SJCRH30 (cell line): ENCODE measurements at places on chromosomes 3 and 15. TPM values are rescaled to one million over a fixed set of nuclear protein-coding genes. Genes with fewer than 3 reads are reported as not detected.

- H3K4me3 ChIP-seq: peak overlapping the region; percentile 59
- peak overlapping the region; percentile 15; the same call in 1 of the 2 replicates for H3K27ac ChIP-seq
- peaks cover 14% of the 10 kb centered on the region for H3K4me1 ChIP-seq
Observed at GRCh38 chr15:80072285-80072994, 13.0 kb downstream of the ZFAND6 start.

- no peak overlapping the region for H3K27ac ChIP-seq
- no peaks in the 10 kb centered on the region for H3K27me3 ChIP-seq
- DNase-seq: no peak
- H3K36me3 ChIP-seq: no peaks in the 10 kb centered on the region
- no peaks in the 10 kb centered on the region for H3K4me1 ChIP-seq
Observed at GRCh38 chr3:63613561-63613960, 38.9 kb upstream of the SNTN start.

GRCh38 chr3:196641333-196642054 is 2.0 kb downstream of the NRROS start:
- H3K36me3 ChIP-seq: no peaks in the 10 kb centered on the region
- H3K4me1 ChIP-seq: no peaks in the 10 kb centered on the region
- H3K4me3 ChIP-seq: no peak overlapping the region
- no peak overlapping the region for H3K27ac ChIP-seq
- peaks cover 16% of the 10 kb centered on the region; the same call in 1 of the 2 replicates for H3K27me3 ChIP-seq

- DNase-seq: peak; percentile 56
- no peaks in the 10 kb centered on the region for H3K27me3 ChIP-seq
Observed at GRCh38 chr15:73927003-73927475, 777 bp downstream of the LOXL1 start.

- DNase-seq: no peak
- no peaks in the 10 kb centered on the region for H3K27me3 ChIP-seq
- no peak overlapping the region for H3K4me3 ChIP-seq
- peaks cover 7% of the 10 kb centered on the region for H3K4me1 ChIP-seq
Observed at GRCh38 chr3:100775226-100775625, 65.9 kb downstream of the TFG start.

DNA sequence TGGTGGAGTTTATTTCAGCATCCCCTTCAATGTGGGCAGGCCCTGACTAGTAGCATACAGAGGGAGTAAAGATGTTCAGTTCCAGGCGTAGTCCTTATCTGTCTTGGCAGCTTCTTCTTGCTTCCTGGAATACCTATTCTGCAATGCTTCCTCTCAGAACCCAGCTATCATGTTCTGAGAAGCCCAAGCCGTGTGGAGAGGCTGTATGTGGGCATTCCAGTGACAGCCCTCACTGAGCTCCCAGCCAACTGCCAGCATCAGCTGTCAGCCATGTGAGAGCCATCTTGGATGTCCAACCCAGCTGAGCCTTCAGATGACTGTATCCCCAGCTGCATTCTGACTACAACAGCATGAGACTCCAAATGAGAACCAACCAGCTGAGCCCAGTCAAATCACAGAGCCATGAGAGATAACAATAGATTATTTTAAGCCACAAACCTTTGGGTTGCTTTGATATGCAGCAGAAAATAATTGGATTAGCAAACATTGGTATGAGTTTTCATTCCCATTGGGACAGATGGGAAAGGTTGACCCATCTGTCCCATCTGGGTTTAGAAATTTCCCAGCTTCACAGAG is 8.4 kb upstream of the CMTM7 start:
- H3K4me1 ChIP-seq: no peaks in the 10 kb centered on the region
- DNase-seq: no peak

DNA sequence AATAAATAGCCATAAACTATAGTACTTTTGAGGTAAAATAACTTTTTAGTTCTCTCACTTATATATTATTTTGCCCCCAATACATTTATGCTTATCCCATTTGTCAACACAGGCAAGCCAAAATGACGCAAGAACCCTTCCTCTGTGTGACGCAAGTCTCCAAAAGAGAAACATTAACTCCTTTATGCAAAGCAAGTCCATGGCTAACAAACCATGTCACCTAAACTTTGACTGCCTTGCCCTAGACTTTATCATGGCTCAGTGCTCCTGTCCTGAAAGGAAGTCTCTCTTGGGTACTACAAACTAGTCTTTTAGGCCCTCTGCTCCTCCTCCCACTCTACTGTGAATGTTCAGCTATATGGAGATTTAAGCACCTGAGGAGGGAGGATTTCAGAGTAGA is 230.5 kb downstream of the UNC13C start:
- no peak overlapping the region for H3K27ac ChIP-seq
- H3K4me3 ChIP-seq: no peak overlapping the region
- H3K27me3 ChIP-seq: no peaks in the 10 kb centered on the region
- no peak for DNase-seq

DNA sequence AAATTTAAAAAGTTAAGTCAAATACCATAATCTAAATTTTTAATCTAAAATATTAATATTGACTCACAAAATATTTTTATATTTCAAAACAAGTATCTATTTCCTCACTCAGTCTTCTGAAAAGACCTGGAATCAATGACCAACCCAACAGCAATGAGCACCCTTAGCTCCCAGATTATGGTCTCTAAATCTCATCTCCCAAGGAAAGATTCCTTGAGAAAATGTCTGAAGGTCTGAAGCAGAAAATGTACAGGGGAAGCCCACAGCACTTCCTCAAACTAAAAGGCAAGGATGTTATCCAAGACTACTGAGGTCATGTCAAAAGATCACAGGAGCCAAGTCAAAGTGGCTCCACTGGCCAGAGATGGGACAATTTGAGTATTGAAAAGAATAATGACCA is 51.0 kb upstream of the SLCO2A1 start:
- no peaks in the 10 kb centered on the region for H3K4me1 ChIP-seq
- H3K27ac ChIP-seq: no peak overlapping the region
- no peak overlapping the region for H3K4me3 ChIP-seq
- H3K27me3 ChIP-seq: no peaks in the 10 kb centered on the region
- H3K36me3 ChIP-seq: no peaks in the 10 kb centered on the region

DNA sequence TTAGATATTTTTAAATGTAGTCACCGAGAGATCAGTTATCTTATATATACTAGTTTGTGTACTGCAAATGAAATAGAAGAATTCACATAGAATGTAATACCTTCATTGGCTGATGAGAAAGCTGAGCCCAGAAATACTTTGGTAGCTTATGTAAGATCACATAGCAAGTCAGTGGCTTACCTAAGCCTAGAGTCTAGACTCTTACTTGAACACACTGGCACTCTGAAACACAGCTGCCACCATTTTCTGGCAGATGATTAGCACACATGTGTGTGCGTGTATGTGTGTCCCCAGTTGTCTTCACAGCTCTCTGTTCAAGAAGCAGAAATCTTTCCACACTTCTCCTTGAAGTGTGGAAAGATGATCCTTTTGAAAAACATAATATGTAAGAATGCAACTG is 124.3 kb downstream of the NEO1 start:
- no peak overlapping the region for H3K27ac ChIP-seq
- no peak overlapping the region for H3K4me3 ChIP-seq
- H3K4me1 ChIP-seq: no peaks in the 10 kb centered on the region
- DNase-seq: no peak
- no peaks in the 10 kb centered on the region; the same call in 1 of the 2 replicates for H3K36me3 ChIP-seq

- no peaks in the 10 kb centered on the region for H3K36me3 ChIP-seq
- no peaks in the 10 kb centered on the region; the same call in 1 of the 2 replicates for H3K4me1 ChIP-seq
- no peak overlapping the region for H3K27ac ChIP-seq
- DNase-seq: no peak
Observed at GRCh38 chr15:96070636-96071035, 259.9 kb upstream of the NR2F2 start.

GRCh38 chr3:127286571-127287140 is 1.2 kb downstream of the PRR20G start:
- no peaks in the 10 kb centered on the region for H3K27me3 ChIP-seq
- H3K4me1 ChIP-seq: no peaks in the 10 kb centered on the region
- H3K27ac ChIP-seq: no peak overlapping the region
- H3K4me3 ChIP-seq: peak overlapping the region; percentile 24; the same call in 1 of the 2 replicates

DNA sequence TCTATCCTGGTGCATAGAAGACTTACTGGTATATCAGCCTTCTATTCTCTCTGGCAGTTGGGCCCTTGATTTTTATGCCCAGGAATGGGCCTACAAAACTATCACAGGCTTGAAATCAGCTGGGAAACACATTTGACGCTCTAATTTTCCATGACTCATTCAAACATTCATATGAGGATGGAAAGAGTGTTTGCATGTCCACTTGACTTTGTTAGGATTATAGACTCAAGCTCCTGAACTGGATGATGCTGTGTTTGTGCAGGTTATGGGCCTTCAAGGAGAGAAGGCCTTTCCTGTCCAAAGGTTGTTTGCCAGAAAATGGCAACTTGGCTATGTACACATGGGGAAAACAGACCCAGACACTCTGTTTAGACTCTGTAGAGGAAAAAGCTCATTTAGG is 219.9 kb downstream of the GAP43 start:
- DNase-seq: no peak
- no peaks in the 10 kb centered on the region for H3K4me1 ChIP-seq
- no peak overlapping the region for H3K27ac ChIP-seq
- H3K4me3 ChIP-seq: no peak overlapping the region

- H3K27ac ChIP-seq: no peak overlapping the region
- no peak overlapping the region for H3K4me3 ChIP-seq
- DNase-seq: no peak
- peaks cover 5% of the 10 kb centered on the region; the same call in 1 of the 2 replicates for H3K36me3 ChIP-seq
- no peaks in the 10 kb centered on the region for H3K4me1 ChIP-seq
Observed at GRCh38 chr15:89648106-89649012, 6.9 kb downstream of the KIF7 start.

GRCh38 chr15:55894399-55894965 is 98.9 kb downstream of the NEDD4 start:
- no peak for DNase-seq
- H3K4me1 ChIP-seq: no peaks in the 10 kb centered on the region; the same call in 1 of the 2 replicates
- H3K27me3 ChIP-seq: no peaks in the 10 kb centered on the region
- no peak overlapping the region for H3K27ac ChIP-seq
- no peaks in the 10 kb centered on the region for H3K36me3 ChIP-seq

GRCh38 chr3:106707347-106707746 is 669.9 kb upstream of the CCDC54 start:
- no peaks in the 10 kb centered on the region for H3K27me3 ChIP-seq
- H3K4me3 ChIP-seq: no peak overlapping the region
- DNase-seq: no peak
- no peaks in the 10 kb centered on the region for H3K36me3 ChIP-seq
- H3K4me1 ChIP-seq: peaks cover 15% of the 10 kb centered on the region

DNA sequence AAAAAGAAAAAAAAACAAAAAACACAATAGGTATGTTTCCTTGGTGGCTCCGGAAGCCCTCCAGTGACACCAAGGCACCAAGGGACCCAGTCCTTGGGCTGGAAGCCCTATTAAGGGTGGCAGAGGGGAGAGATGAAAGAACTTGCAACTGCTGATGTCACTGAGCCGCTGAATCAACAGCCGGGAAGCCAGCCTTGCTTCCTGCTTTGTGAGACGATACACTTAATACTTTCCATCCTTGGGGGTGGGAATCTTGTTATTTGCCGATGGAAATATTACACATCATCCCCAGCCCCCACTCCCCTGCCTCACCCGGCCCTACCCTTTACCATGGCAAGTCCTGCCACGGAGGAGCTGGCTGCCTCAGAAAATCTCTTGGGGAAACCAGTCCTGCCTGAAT is 5.6 kb upstream of the ISLR2 start:
- no peak overlapping the region for H3K27ac ChIP-seq
- no peak overlapping the region for H3K4me3 ChIP-seq
- no peaks in the 10 kb centered on the region for H3K4me1 ChIP-seq
- peaks cover 15% of the 10 kb centered on the region; the same call in 1 of the 2 replicates for H3K27me3 ChIP-seq
- no peak for DNase-seq

- H3K36me3 ChIP-seq: no peaks in the 10 kb centered on the region
- no peak overlapping the region for H3K4me3 ChIP-seq
- H3K27me3 ChIP-seq: no peaks in the 10 kb centered on the region
Observed at GRCh38 chr15:31228980-31229826, 97.4 kb upstream of the KLF13 start.

GRCh38 chr3:27883266-27883665 is 161.1 kb upstream of the EOMES start:
- no peaks in the 10 kb centered on the region for H3K4me1 ChIP-seq
- no peak overlapping the region for H3K27ac ChIP-seq
- H3K27me3 ChIP-seq: peaks cover 4% of the 10 kb centered on the region; the same call in 1 of the 2 replicates
- no peaks in the 10 kb centered on the region for H3K36me3 ChIP-seq
- no peak for DNase-seq
- H3K4me3 ChIP-seq: no peak overlapping the region

- DNase-seq: no peak
- no peak overlapping the region for H3K27ac ChIP-seq
- H3K27me3 ChIP-seq: no peaks in the 10 kb centered on the region
- H3K36me3 ChIP-seq: no peaks in the 10 kb centered on the region
- H3K4me1 ChIP-seq: peaks cover 16% of the 10 kb centered on the region
Observed at GRCh38 chr15:39094116-39094515, 486.8 kb upstream of the THBS1 start.

Gene RBPMS2
- 0.06 and 0.08 TPM in 2 replicates for total RNA-seq

Gene C3orf49
- not detected in 2 replicates for total RNA-seq

Gene CCR3
- not detected in 2 replicates for total RNA-seq

Gene CCK
- not detected in 2 replicates for total RNA-seq

Gene NR1D2
- 43.2 and 44.8 TPM in 2 replicates for total RNA-seq

Gene GOLGA8M
- total RNA-seq: not detected in 2 replicates

Gene ERICH6
- not detected in 2 replicates for total RNA-seq
